ENCODE measurements at places on chromosomes 5 and 9. TPM values are rescaled to one million over a fixed set of nuclear protein-coding genes. Genes with fewer than 3 reads are reported as not detected.
A peak's percentile ranks its signal among the peaks of the same experiment; 100 is the strongest.

- H3K27me3 ChIP-seq = no peaks in the 10 kb centered on the region
- no peak overlapping the region for H3K4me3 ChIP-seq
- H3K27ac ChIP-seq = no peak overlapping the region
Measured at GRCh38 chr5:96952974-96953730, 17.3 kb downstream of the LNPEP start.

GRCh38 chr9:123111427-123112014 lies 78.1 kb downstream of the GPR21 start:
- H3K4me3 ChIP-seq = no peak overlapping the region
- DNase-seq = no peak
- no peaks in the 10 kb centered on the region for H3K4me1 ChIP-seq

DNA sequence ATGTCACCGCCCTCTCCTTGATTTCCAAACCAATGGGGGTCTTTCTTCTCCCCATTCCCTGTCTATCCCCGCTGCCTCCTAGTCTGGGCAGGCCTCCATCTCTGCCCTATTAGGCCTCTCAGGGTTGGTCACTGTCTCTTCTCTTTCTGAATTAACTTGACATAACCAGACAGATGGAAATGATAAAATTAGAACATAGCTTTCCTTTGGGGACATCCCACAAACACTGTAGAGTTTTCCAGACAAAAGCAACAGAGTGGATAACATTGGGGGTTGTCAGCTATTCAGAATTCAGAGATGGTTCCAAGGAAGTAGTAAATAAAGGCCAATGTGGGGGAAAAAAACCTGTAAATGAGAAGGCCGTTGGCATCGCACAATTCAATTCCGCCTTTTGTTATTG lies 24.7 kb downstream of the LHX6 start:
- no peaks in the 10 kb centered on the region for H3K27me3 ChIP-seq
- no peaks in the 10 kb centered on the region for H3K36me3 ChIP-seq
- no peak overlapping the region for H3K27ac ChIP-seq
- no peaks in the 10 kb centered on the region for H3K4me1 ChIP-seq

- no peak overlapping the region for H3K27ac ChIP-seq
- H3K4me3 ChIP-seq = no peak overlapping the region
- H3K27me3 ChIP-seq = no peaks in the 10 kb centered on the region
Measured at GRCh38 chr9:111644195-111644772, 13.2 kb downstream of the DNAJC25 start.

DNA sequence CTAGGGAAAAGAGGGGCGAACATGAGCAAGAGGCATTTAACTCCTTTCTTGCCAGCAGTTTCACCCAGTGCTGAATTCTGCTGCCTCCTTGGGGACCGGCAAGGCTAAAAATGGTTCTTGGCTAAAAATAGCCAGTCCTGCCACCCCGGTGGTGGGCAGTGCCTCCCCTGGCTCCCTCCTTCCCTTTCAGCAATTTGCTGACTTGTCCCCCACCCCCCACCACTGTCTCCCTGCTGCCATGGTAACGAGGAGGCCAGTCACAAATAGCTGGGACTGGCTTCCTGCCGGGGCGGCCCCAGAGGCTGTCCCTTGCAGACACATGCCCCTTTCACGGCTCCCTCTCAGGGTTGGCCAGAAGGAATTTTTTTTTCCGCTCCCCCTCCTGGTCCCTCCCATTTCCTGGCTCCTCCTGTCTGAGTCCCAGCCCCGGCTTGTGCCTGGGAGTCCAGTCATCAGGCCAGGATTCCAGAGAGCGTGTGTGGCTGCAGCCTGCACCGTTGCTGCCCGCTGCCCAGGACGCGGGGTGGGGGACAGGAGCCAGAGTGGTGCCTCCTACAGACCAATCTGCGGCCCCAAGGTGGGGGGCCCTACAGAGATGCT lies 130.3 kb downstream of the RGS3 start:
- peak overlapping the region; percentile 62 for H3K4me3 ChIP-seq
- no peaks in the 10 kb centered on the region for H3K27me3 ChIP-seq
- H3K36me3 ChIP-seq = peaks cover 41% of the 10 kb centered on the region
- DNase-seq = peak; percentile 82
- peaks cover 48% of the 10 kb centered on the region for H3K4me1 ChIP-seq

GRCh38 chr5:14229181-14229580 lies 86.0 kb downstream of the TRIO start:
- H3K27ac ChIP-seq = no peak overlapping the region
- DNase-seq = no peak
- H3K36me3 ChIP-seq = no peaks in the 10 kb centered on the region

Gene OMD
- 6.5 TPM for total RNA-seq

Gene ISL1
- not detected for total RNA-seq

Gene PHYHD1
- total RNA-seq = 46.5 TPM

Gene STKLD1
- total RNA-seq = 1.2 TPM

Gene IL13
- total RNA-seq = not detected

Gene SPINK6
- total RNA-seq = not detected

Gene SPAAR
- total RNA-seq = 13.5 TPM
